ENCODE measurements at places on chromosomes 3 and 15.

GRCh38 chr3:169285057-169286033 is 378.2 kb downstream of the MECOM start:
- no peak for DNase-seq

DNA sequence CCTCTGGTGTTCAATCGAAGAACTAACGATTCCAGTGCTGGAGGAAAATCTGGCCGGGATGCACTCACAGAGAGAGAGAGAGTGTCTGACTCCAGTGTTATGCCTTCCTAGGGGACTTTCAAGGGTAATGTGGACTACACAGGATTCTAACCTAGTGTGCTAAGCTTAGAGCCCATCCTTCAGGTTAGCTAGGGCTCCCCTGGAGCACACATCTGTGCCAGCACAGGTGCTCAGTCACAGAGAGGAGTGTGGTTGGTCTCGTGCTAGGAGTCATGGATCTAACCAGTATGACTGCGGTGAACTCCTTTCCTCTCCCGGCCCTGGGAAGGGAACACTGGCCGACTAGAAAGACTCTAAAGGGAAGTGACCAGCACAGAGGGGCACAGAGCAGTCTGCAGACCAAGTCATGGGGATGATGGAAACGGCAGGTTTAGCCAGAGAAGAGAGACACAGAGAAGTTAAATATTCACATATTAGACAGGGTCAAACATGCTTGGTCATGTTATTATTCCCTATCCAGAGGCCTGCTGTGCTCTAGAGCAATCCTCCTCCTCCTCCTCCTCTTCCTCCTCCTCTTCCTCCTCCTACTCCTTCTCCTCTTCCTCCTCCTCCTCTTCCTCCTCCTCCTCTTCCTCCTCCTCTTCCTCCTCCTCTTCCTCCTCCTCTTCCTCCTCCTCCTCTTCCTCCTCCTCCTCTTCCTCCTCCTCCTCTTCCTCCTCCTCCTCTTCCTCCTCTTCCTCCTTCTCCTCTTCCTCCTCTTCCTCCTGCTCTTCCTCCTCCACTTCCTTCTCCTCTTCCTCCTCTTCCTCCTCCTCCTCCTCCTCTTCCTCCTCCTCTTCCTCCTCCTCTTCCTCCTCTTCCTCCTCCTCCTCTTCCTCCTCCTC is 280.3 kb downstream of the XXYLT1 start:
- no peak for DNase-seq

- no peak for DNase-seq
Observed at GRCh38 chr3:67689806-67690205, 35.4 kb upstream of the SUCLG2 start.

GRCh38 chr3:193814166-193814892 is 221.3 kb downstream of the OPA1 start:
- no peak for DNase-seq

DNA sequence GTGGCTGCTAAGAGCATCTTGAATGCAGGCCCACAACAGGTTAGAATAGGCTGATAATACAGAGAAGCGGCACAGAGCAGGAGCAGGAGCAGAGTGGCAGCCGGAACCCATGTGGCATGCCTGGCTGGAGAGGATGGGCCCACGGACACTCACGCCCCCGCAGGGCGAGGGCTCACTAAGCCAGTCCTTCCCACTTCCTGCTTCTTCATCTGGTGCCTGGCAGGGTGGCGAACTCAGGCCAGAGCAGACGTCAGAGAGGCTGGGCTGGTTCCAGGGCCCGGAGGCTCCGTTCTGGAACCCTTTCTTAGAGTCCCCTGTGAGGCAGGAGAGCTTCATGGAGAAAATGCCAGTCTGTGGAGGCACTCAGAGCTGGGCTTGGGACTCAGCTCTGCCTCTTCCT is 195.1 kb downstream of the NTRK3 start:
- DNase-seq: no peak

DNA sequence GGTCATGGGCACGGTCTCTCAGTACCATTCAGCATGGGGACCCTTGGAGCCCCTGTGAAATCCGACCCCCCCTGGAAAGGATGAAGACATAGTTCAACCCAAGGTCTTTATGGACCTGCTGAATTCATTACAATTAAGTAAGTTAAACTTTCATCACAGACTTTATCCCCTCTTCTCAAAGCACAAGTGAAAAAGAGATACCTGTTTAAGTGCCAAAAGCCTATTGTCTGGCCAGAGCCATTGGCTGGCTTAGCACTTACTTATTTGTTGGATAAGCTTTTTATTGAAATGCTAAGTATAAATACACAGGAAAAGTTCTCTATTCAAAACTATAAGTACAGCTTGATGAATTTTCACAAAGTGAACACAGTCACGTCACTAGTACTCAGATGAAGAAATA is 128.4 kb upstream of the NR2E3 start:
- no peak for DNase-seq

DNA sequence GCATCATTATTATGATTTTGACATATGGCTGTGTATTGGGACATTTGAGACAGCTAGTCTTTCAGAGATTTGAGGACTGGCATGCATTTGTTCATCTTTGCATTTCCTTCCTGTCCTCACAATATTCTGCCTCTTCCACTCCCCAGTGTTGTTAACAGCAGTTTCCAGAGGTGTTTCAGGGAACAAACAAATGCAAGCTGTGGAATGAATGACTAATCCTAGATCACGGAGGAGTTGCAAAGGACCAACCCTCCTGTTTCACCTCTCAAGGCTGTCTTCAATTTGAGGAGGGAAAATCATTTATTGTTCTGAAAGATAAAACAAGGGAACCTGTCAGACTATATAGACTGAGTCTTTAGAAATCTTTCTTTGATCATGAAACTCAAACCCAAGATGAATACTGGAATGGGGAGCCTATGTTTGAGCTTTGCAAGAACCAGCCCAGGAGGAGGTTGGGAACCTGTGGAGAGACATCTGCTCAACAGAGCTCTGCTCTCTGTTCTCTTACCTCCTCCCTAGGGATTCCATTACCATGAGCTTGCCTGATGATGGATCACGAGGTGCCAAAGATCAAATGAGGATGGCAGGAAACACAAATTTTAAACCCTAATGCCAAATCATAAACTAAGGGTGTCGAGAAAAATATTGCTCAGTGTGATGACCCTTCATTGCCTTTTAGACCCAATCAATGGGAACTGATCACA is 68.5 kb downstream of the SLC7A14 start:
- no peak for DNase-seq

- DNase-seq: no peak
Observed at GRCh38 chr15:50687302-50687902, 805 bp upstream of the TRPM7 start.

All from HuH-7 (cell line).